ENCODE measurements at places on chromosomes 7 and 10.

DNA sequence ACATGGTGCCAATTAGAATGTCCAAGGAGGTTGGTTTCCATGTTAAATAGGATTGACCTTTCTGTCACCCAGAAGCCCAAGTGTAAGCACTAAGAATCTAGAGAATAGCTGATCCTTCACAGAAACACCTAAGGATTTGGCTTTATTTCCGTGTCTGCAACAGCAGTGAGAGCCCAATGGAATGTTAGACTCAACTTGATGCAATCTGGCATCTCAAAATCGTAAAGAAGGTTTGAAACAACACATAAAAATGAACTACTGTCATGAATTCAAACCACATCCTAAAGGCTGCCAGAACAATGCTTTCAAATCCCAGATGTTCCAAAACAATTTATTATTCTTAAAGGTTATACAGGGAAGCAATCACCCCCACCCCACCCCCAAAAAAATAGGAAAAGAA, 18.6 kb downstream of the PPP1R3C start:
- H3K27ac ChIP-seq, result no peak overlapping the region
- H3K4me3 ChIP-seq, result no peak overlapping the region
- no peaks in the 10 kb centered on the region for H3K27me3 ChIP-seq
- DNase-seq, result no peak
- H3K36me3 ChIP-seq, result no peaks in the 10 kb centered on the region
- no peaks in the 10 kb centered on the region for H3K4me1 ChIP-seq

DNA sequence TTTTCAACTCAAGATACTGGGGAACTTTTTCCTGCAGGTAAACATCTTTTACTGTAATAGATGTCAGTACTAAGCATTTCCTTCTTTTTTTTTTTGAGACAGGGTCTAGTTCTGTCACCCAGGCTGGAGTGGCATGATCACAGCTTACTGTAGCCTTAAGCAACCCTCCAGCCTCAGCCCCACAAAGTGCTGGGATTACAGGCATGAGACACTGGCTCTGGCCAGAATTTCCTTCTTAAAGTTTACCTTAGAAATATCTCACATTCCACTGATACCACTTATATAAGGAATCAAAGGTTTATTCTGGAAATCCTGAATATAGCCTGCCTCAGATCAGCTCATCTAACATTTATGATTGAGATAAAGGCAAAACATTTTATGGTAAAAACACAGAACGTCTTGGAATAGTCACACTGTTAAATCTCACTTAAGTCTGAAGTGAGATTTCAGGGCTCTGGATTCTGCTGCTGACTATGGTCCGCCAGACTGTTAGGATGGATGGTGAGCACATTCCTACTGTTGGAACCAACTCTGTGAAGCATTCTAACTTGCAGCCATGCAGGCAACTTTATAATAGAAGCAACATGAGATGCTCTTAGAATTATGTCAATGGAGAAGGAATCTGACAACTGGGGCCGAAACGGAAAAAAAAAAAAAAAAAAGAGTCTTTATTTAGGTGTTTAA, 151.9 kb downstream of the ZMYND11 start:
- peaks cover 19% of the 10 kb centered on the region for H3K4me1 ChIP-seq
- no peak for DNase-seq
- H3K27me3 ChIP-seq, result no peaks in the 10 kb centered on the region
- H3K4me3 ChIP-seq, result no peak overlapping the region
- H3K27ac ChIP-seq, result no peak overlapping the region

GRCh38 chr10:69372126-69372980, 44.4 kb downstream of the TACR2 start:
- H3K36me3 ChIP-seq, result peaks cover 63% of the 10 kb centered on the region
- H3K27me3 ChIP-seq, result no peaks in the 10 kb centered on the region
- H3K27ac ChIP-seq, result no peak overlapping the region
- no peak for DNase-seq

DNA sequence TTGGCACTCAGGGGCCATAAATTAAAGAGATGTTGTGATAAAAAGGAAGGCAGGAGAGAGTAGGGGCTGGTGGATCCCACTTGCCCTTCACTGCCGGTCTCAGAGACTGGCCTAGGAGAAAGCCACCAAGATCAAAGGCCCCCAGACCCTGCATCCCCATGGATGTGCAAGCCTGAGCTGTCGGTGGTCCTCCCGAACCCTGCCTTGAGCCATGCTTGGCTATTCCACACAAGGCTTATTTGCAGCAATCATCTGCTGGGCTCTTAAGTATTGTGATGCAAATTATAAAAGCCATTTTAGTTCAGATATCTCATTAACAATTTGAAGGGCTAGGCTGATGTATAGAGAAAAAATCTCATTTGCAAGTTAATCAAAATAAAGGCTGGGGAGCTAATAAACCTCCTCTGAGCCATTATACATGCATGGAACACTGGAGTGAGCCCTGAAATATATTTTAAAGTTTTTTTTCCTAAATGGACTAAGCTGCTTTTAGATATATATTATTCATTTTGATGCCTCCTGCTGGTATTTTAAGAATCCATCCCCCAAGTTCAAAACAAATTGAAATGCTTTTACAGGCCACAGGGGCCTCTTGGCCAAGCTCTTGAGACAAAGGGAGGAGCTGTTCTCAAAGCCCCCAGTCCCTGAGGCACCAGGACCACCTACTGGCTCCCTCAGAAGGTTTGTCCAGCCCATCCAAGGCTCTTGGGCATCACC, 28.1 kb downstream of the OAT start:
- no peaks in the 10 kb centered on the region for H3K36me3 ChIP-seq
- DNase-seq, result no peak
- peaks cover 4% of the 10 kb centered on the region for H3K4me1 ChIP-seq
- H3K4me3 ChIP-seq, result no peak overlapping the region

GRCh38 chr7:79709574-79710409, 256.3 kb upstream of the MAGI2 start:
- H3K4me3 ChIP-seq, result no peak overlapping the region
- H3K27me3 ChIP-seq, result no peaks in the 10 kb centered on the region
- no peak for DNase-seq
- no peak overlapping the region for H3K27ac ChIP-seq
- H3K4me1 ChIP-seq, result no peaks in the 10 kb centered on the region

- no peak overlapping the region for H3K27ac ChIP-seq
- no peaks in the 10 kb centered on the region for H3K4me1 ChIP-seq
- no peak for DNase-seq
- no peaks in the 10 kb centered on the region for H3K36me3 ChIP-seq
- no peaks in the 10 kb centered on the region for H3K27me3 ChIP-seq
- no peak overlapping the region for H3K4me3 ChIP-seq
Measured at GRCh38 chr7:42511027-42511426, 274.0 kb upstream of the GLI3 start.

DNA sequence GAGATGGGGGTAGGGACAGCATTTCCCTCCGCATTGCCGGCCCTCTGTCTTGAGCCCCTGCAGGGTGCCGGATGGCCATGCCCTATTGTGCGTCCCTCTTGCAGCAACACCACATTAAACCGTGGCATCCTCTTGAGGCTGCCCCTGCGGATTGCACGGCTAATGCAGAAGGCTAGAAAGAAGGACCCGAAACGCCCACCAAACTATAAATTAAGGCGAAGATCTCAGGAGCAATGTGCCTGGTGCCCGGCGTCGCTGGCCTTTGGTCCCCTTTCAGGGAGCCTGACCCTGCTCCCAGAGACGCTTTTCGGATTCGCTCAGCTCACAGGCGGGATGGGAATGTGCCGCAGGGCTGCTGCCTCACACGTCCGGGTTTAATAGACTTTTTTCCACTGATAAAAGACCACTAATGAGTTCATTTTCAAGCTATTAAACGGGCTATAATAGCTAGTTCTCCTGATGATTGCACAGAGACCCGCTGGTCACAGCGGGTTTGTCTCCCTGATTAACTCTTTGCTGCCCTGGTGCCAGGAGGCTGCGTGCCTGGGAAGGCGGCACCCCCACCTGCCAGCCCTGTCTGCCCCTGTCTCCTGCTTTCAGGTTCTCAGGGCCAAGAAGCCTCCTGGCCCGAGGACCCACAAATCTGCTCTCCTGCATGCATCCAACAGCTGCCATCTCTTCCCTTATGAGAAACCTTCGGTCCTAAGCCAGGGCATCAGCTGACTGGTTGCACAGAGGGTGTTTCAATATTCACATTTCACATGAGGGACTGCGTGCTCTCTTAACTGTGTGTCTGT, 128.3 kb downstream of the ADARB2 start:
- no peak overlapping the region for H3K4me3 ChIP-seq
- no peaks in the 10 kb centered on the region for H3K27me3 ChIP-seq
- H3K4me1 ChIP-seq, result peaks cover 13% of the 10 kb centered on the region
- H3K36me3 ChIP-seq, result no peaks in the 10 kb centered on the region

DNA sequence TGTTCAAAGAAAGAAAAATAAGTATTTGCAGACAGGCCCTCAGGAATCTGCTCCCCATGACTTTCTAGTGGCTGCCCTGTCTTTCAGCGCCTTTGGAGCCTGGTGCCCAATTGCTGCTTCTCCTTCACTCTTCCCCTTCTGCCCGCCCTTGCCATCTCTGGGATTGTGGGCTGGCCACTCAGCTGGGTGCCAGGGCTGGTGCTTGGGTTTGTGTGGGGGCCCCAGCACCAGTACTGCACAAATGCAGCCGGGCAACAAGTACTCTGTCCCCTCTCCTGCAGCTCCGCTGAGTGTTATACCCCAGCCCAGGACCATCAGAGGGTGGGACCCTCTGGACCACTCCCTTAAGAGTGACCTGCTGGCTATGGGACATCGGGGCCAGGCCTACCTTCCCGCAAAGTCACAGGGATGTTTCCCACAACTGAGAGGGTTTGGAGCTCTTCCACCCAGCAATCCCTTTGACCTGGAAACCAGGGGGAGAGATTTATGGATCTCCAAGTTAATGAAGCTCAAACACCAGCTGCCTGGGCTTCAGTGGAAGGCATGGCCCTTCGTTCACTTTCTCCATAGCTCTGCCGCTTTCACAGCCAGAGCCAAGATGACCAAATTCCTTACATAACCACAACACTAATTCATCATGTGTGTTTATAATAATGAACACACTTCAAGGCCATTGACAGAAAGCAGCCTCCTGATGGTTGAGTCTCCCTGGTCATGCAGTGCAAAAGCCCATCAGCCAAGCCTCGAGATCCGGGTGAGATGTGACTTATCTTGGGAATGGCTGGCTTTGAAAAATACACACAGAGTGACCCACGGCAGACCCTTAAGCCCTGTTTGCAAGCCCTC, 313.9 kb upstream of the ZNF32 start:
- H3K4me1 ChIP-seq, result no peaks in the 10 kb centered on the region
- no peak overlapping the region for H3K4me3 ChIP-seq
- peaks cover 5% of the 10 kb centered on the region for H3K27me3 ChIP-seq
- DNase-seq, result no peak
- H3K27ac ChIP-seq, result no peak overlapping the region

All from B cell (primary cell).